ENCODE measurements at places on chromosomes 12 and 14.

DNA sequence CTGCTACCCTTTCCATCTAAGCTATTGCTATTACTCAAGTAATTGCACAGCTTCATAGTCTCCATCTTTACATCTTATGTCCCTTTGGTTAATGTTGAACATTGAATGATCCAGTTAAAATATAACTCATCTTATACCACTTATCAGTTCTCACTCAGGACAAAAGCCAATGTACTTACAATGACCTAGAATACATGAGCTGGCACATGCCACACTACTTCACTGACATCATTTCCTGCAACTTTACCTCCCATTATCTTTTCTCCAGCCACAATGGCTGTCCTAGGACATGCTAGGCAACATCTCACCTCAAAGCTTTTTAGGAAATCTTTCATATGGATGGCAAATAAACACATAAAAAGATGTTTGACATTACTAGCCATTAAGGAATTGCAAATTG is 309.2 kb downstream of the FOXG1 start:
- DNase-seq, result no peak

- DNase-seq, result no peak
Observed at GRCh38 chr14:94126800-94127199, 2.6 kb downstream of the IFI27L2 start.

DNA sequence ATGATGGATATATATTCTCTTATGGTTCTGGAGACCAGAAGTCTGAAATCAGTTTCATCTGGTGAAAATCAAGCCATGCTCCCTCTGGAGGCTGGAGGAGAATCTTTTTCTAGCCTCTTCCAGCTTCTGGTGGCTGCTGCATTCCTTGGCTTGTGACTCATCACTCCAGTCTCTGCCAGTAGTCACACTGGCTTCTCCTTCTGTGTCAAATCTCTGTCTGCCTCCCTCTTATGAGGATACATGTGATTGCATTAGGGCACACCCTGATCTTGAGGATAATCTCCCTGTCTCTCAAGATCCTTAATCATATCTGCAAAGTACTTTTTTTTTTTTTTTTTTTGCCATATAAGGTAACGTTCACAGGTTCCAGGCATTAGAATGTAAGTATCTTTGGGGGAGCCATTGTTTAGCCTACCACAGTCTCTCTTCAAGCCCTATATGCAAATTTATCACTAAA is 17.7 kb downstream of the DNAL1 start:
- DNase-seq, result no peak

DNA sequence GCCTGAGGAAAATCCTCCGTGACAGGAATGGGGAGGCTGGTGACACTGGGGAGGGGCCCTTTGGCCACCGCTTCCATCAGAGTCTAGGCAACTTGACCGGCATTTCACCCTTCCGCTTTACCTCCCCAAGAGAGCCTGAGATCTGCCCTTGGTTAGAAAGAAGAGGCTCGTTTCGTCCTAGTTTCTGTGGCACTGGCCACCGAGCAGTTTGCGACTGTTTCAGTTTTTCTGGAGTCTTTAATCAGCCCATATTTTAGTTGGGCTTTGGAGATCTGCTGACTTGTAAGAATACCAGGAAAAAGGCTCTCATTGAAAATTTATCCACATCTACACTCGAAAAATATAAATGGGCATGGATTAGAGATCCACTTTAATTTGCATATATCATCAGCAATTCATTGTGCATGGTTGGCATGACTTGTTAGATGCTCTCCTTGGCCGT is 414 bp upstream of the ANKS1B start:
- no peak for DNase-seq

DNA sequence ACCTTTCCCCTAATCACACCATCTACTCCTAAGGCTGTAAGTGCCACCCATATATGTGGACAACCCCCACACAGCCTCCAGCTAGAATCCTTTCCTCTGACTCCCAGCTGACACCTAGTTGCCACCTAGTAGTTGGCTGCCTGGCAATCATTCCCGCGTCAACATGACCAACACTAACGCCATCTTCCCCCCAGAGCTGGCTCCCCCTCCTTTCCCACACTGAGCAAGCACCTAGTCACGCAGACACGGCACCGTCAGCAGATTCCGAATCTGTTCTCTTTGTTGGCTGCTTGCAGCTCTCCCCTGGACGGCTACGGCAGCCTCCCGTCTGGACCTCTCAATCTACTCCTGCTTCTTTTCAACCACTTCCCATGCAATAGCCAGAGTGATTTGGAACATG is 27.7 kb downstream of the UBR7 start:
- no peak for DNase-seq

- no peak for DNase-seq
Observed at GRCh38 chr14:72155379-72155993, 223.3 kb downstream of the RGS6 start.

DNA sequence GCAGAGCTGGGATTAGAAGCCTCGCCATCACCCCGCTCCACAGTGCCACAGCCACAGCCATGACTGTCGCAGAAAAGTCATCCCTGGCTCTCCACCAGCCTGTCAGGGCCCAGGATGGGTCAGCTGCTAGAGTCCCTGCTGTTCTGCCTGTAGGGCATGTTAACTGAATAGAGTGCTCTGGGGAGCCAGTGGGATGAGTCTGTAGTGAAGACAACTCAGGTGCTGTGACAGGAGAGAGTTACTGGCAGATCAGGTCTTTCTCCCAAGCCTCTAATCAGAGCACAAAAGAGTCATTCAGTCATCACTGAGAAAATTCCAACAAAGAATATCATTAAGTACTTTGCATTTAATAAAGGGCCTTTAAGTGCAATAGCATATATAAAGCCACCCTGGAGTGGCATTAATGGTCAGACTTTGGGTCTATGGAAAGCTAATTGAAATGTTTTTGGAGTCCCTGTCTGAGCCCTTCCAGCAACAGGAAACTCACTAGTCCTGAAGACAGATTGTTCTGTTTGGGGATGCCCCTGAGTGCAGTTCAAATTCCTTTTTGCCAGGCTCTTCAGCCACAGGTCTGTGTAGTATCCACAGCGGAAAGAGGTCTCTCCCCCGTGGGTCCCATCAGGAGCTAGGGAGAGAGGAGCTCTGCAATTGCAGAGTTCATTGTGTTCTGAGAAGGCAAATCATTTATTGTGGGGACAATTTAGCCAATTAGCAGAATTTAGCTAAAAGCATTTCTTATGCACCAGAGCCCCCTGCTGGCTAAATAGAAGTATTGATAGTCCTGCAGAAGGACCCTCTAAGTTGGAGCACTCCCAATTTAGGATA is 45.2 kb upstream of the C14orf132 start:
- DNase-seq, result no peak

- no peak for DNase-seq
Observed at GRCh38 chr14:91466192-91466591, 43.9 kb downstream of the PPP4R3A start.

- no peak for DNase-seq
Observed at GRCh38 chr12:15256761-15257160, 35.5 kb upstream of the RERG start.

- DNase-seq, result no peak
Observed at GRCh38 chr12:94427501-94428381, 31.9 kb downstream of the CEP83 start.

- no peak for DNase-seq
Observed at GRCh38 chr12:106729611-106730010, 44.9 kb upstream of the RIC8B start.

GRCh38 chr14:91307652-91308051 is 63.1 kb upstream of the GPR68 start:
- DNase-seq, result no peak

GRCh38 chr14:74207943-74208342 is 31.3 kb upstream of the VSX2 start:
- no peak for DNase-seq

- no peak for DNase-seq
Observed at GRCh38 chr14:106657460-106657859, 1131.1 kb downstream of the TMEM121 start.

GRCh38 chr12:82182601-82183190 is 175.5 kb downstream of the CCDC59 start:
- DNase-seq, result no peak

- no peak for DNase-seq
Observed at GRCh38 chr14:90458536-90458935, 61.7 kb downstream of the CALM1 start.

DNA sequence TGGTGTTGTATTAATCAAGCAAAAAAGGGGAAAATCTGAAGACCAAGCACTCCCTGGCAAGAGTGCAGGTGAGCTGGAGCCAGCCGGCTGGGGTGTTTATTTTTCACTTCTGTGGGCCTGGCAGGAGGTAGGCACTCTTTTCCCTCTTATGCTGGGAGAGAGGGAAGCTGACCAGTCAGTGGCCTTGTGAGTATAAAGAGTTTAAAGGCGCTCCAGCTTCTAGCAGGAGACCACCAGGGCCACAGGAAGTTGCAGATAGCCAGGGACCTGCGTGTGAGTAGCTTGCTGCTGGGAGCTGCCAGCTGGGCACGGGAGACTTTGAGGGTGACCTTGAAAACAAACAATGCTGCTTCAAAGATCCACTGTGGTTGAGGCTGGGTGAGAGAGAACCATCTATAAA is 217.4 kb upstream of the PWP1 start:
- DNase-seq, result no peak

- DNase-seq, result no peak
Observed at GRCh38 chr14:32054536-32054935, 22.6 kb upstream of the ARHGAP5 start.

DNA sequence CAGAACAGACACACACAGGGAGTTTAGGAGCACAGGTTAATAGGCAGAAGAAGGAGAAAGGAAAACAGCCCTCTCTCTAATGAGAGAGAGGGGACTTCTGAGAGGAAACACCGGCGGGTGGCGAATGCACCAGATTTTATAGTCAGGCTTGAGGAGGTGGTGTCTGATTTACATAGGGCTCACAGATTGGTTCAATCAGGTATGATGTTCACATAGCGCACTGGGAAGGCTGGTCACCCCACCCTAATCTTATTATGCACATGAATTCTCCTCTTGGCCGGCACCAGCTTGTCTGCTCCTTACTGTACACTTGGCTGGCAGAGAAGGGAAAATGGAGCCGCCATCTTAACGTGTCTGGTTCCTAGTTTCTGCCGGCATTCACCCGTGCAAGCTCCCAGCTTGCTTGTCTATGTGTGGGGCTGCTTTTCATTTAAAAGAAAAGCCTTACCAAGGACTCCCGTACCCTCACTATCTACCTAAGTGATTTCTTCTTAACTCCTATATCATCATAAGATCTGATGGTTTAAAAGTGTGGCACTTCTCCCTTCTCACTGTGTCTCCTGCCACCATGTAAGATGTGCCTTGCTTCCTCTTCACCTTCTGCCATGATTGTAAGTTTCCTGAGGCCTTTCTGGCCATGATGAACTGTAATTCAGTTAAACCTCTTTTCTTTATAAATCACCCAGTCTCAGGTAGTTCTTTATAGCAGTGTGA is 15.1 kb downstream of the BCAT1 start:
- no peak for DNase-seq

GRCh38 chr12:54502485-54502884 is 4.9 kb downstream of the NCKAP1L start:
- DNase-seq, result no peak

DNA sequence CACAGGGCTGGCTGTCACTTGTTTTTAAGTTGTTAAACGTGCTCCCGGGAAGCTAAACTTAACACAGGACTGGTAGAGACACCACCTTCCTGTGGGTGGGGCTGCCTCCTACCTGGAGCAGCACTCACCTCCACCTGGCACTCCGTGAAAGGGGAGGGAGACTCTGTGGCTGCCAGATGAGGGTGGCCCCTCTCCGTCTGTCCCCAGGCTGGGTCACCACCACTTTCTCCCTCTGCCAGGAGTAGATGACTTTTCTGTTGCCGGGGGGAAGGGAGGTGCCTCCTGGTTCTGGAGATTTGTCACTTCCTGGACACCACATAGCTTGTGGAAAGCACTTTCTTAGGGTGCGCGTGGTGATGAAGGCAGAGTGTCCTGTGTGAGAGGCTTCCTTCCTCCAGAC is 81.3 kb downstream of the WDR20 start:
- no peak for DNase-seq

DNA sequence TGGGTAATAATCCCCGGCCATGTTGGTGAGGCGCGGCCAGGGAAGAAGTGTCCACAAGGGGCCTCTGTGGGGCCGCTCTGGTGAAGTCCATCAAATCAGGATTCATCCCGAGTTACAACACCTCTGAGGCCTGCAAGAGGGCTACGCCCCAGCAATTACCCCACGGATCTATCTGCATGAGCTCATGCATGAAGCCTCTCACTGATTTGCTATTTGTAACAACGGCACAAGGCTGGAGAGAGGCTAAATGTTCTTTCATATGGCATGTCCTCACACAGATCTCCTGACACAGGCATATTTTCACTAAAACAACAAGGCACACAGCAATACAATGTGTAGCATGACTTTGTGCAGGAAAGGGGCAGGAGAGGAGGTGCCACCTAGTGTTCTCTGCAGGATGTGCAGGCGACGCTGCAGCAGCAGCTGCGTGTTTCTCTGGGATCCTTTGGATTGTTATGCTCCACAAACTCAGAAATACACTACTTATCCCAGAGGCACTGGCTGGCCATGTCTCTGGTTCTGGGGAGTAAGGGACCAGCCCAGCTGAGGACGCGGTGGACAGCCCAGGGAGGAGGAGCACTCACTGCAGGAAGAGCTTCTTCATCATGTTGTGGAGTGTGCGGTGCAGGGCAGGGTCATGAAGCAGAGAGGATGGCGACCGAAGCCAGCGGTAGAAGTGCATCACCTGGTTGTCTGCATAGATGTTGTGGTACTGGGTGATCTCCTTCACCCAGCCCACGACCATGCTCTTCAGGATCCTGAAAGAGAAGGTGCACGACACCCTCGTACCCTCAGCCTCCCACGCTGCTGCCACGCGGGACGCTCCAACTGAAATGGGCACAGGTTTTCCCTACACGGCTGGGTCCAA is 20.2 kb downstream of the P2RX2 start:
- no peak for DNase-seq

DNA sequence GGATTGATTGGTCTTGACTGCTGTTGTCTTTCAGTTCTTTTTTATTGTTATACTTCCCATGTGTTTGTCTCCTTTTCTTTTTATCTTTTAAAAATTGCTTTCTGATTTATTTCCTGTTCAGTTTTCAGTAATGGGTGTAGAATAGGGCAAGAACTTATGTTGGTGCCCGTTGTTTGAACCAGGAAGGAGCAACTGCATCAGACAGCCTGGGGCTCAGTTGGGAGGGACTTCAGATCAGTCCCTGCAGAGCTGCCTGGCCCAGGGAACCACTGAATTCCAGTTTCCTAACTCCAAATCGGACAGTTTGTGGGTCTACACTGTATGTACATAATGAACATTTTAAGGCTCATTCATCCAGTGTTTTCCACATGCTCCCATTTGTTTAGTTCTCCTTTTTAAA is 64.9 kb downstream of the FBXO34 start:
- DNase-seq, result no peak

GRCh38 chr14:25121337-25122129 is 71.6 kb upstream of the STXBP6 start:
- no peak for DNase-seq

GRCh38 chr14:70804556-70805162 is 4.7 kb downstream of the MAP3K9 start:
- DNase-seq, result no peak

DNA sequence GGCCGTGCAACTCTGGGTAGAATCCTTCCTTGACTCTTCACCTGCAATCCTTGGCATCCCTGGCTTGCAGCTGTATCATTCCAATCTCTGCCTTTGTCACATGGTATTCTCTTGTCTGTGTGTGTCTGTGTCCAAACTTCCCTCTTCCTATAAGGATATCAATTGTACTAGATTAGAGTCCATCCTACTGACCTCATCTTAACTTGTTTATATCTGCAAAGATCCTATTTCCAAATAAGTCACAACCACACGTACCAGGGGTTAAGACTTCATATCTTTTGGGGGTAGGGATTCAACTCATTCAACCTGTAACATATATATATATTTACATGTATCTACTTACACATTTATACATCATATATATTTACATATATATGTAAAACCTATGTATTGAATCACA is 29.6 kb upstream of the RASSF3 start:
- no peak for DNase-seq

GRCh38 chr14:34539407-34540180 is at the start of gene EAPP:
Gene EAPP (minus strand): TSS chr14:34539701. CDS start chr14:34539628, 73 bp downstream.
- DNase-seq, result peak; percentile 91
